ENCODE measurements at places on chromosomes 16 and 17. TPM values are rescaled to one million over a fixed set of nuclear protein-coding genes. Genes with fewer than 3 reads are reported as not detected.

Gene OTOA
- total RNA-seq, result not detected

Gene C1QL1
- 6.0 TPM for total RNA-seq

Gene CHP2
- not detected for total RNA-seq

Gene OR1G1
- total RNA-seq, result not detected

Gene ARL5C
- total RNA-seq, result not detected

Gene KRTAP1-5
- not detected for total RNA-seq

Gene KRT23
- total RNA-seq, result 0.08 TPM

Gene PRKCB
- total RNA-seq, result not detected

Gene KRTAP4-6
- not detected for total RNA-seq

Gene CNGB1
- not detected for total RNA-seq

Gene TMEM114
- not detected for total RNA-seq

Gene MYOCD
- total RNA-seq, result not detected

Gene DBNDD1
- total RNA-seq, result 10.7 TPM

Gene CCDC200
- total RNA-seq, result not detected

Gene SEPTIN1
- total RNA-seq, result not detected

Gene MYH4
- under 0.01 TPM for total RNA-seq

Gene PTGES3L
- 0.30 TPM for total RNA-seq

Gene TK1
- total RNA-seq, result 209 TPM

Gene P2RX1
- total RNA-seq, result not detected

Gene TP53TG3
- 5.6 TPM for total RNA-seq

Gene TPSG1
- total RNA-seq, result not detected

Gene KRT34
- 0.23 TPM for total RNA-seq

Gene GPR139
- not detected for total RNA-seq

Gene PYY
- total RNA-seq, result not detected

Gene ERCC4
- 11.5 TPM for total RNA-seq

Gene ATP6V0D1
- total RNA-seq, result 43.2 TPM

Gene ITGB4
- total RNA-seq, result 56.9 TPM

Gene RHBDL1
- total RNA-seq, result 6.8 TPM

Gene ZNF276
- 33.5 TPM for total RNA-seq

Gene CCL7
- total RNA-seq, result not detected

Gene TMC5
- not detected for total RNA-seq

Gene KRT12
- 3.4 TPM for total RNA-seq

Gene TP53TG3C
- total RNA-seq, result 1.1 TPM

Gene FBXW10
- total RNA-seq, result not detected

Gene KNOP1
- total RNA-seq, result 53.0 TPM

Gene KRT39
- not detected for total RNA-seq

Gene HIRIP3
- 44.9 TPM for total RNA-seq

Gene TEKT5
- not detected for total RNA-seq

Gene FBXW10B
- total RNA-seq, result 0.30 TPM

Gene DCAKD
- 34.5 TPM for total RNA-seq

Gene CACNG5
- not detected for total RNA-seq

Gene KRT28
- not detected for total RNA-seq

Gene UTS2R
- total RNA-seq, result not detected

Gene MT1G
- not detected for total RNA-seq

Gene MYH3
- 0.98 TPM for total RNA-seq

Gene GOSR1
- total RNA-seq, result 31.1 TPM

Gene PIK3R5
- total RNA-seq, result not detected

Gene SP6
- not detected for total RNA-seq

Gene ACAP1
- total RNA-seq, result 2.5 TPM

Gene KCTD19
- total RNA-seq, result not detected

Gene HOXB4
- 5.7 TPM for total RNA-seq

Data from A375 (cell line).